NCI-H460 (cell line): ENCODE measurements at places on chromosomes 5 and 9.
A peak's percentile ranks its signal among the peaks of the same experiment; 100 is the strongest.

GRCh38 chr5:14460844-14461398 is 120.7 kb upstream of the OTULINL start:
- DNase-seq: no peak

- DNase-seq: no peak
Observed at GRCh38 chr9:98281281-98281680, 25.8 kb upstream of the TBC1D2 start.

DNA sequence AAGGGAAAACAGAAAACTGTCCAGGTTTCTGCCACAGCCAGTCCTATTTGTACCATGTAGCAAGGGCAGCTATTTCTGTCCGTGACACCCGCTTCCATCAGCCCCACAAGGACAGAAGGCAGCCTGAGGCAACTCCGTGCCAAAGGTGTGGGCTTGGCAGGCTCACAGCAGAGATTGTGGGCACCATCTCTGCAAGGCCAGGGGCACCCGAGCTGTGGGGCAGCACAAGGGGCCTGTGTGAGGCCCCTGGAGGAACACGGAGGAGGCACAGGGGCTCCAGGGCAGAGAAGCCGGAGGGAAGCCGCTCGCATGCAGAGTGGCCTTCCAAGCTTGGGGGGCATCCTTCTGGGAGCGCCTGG is 43.5 kb downstream of the COL23A1 start:
- no peak for DNase-seq

- no peak for DNase-seq
Observed at GRCh38 chr9:79616013-79616412, 44.2 kb downstream of the TLE4 start.

GRCh38 chr5:135112008-135112725 is 78.1 kb upstream of the PITX1 start:
- no peak for DNase-seq

- DNase-seq: no peak
Observed at GRCh38 chr9:112530751-112531205, 44.2 kb downstream of the KIAA1958 start.

DNA sequence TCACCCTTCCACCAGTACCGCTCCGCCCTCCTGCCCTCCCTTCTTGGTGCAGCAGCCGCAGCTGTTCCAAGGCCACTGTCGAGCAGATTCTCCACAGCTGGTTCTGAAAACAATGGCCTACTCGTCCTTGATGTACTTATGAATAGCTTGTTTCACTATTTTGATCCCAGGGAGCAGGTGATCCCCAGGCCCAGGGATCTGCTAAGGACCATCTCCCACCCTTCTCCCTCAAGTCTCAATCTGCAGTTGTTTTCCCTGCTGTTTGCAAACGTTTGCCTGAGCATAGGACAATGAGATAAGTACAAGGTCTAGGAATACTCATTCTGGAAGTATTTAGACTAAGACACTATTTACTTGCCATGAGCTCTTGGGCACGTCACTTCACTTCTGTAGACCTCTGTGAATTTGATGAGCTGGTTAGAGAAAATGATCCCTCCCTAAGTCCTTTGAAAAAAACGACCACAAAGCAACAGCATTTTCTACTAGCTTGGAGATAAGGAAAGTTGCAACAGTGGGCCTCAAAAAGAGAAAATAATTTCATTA is 1.8 kb downstream of the LURAP1L start:
- DNase-seq: no peak

- DNase-seq: no peak
Observed at GRCh38 chr9:126582427-126582826, 31.3 kb upstream of the LMX1B start.

GRCh38 chr5:131747180-131748105 is 49.4 kb downstream of the FNIP1 start:
- DNase-seq: no peak

GRCh38 chr5:133222040-133222439 is 170.2 kb downstream of the HSPA4 start:
- no peak for DNase-seq

GRCh38 chr5:14035859-14036503 is 91.5 kb upstream of the DNAH5 start:
- peak; percentile 81 for DNase-seq

DNA sequence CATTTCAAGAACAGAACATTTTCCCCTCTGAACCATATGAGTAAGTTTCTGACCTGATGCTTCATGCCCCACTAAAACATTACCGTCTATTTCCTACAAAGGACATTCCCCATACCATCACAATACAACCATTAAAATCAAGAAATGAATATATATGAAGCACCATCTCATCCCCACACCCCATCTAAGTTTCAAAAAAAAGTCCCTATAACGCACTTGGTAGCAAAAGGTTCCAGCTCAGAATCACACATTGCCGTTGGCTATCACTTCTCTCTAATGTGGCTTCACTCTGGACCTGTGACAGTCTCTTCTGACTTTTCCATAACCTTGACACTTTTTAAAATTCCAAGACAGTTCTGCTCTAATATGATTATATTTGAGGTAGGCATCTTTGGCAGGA is 5.9 kb downstream of the EMB start:
- DNase-seq: no peak

- DNase-seq: peak; percentile 76
Observed at GRCh38 chr5:145854651-145855258, 18.1 kb downstream of the GRXCR2 start.

- DNase-seq: no peak
Observed at GRCh38 chr9:16561121-16561520, 309.3 kb downstream of the BNC2 start.

DNA sequence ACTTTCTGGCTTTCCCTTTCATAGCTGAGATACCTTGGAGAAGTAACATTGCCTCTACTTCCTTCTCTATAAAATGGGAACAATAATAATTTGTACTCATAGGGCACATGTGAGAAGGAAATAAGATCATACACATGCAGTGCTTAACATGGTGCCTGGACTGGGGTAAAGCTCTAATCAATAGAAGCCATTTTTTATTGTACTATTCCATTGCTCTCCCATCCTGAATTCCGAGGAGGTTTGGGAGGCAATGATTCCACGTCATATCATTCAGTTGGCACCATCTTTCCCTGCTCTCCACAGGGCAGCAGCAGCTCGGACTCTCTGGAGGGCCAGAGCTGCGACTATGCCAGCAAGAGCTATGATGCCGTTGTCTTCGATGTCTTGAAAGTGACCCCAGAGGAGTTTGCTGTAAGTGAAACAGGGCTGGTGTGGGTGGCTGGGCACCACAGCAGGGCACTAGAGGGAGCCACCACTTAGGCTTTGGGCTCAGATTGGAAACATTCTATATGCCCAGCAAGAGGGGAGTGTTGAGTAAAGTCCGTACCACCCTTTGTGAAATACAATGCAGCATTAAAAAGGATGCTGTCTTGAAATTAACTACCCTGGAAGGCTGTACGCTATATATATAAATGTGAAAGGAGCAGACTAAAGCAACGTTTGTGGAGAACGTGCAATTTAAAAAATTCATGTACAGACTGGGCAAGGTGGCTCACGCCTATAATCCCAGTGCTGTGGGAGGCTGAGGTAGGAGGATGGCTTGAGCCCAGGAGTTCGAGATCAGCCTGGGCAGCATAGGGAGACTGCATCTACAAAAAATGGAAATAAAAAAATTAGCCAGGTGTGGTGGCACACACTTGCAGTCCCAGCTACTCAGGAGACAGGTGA is 51.2 kb downstream of the RALGPS1 start:
- DNase-seq: peak; percentile 72

DNA sequence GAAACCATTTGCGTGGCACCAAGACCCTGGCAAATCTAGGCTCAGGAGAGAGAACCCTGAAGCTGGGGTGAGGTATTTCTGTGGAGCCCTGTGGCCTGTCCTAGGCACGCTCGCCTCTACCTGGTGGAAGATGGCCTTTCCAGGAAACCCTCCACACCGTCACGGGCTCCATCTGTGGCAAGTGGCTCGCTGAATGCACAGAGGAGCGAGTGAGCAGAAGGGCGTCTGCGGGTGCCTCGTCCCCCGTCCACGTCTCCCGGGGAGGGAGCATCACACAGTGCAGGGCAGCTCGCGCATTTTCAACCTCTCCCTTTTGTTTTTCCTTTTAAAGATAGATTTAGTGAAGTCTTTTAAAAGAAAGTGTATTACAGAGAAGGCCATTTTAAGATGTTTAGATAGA is 25.3 kb upstream of the RASGEF1C start:
- no peak for DNase-seq

GRCh38 chr5:144414202-144415029 is 243.7 kb downstream of the KCTD16 start:
- no peak for DNase-seq
